ENCODE measurements at places on chromosomes 4 and X. TPM values are rescaled to one million over a fixed set of nuclear protein-coding genes. Genes with fewer than 3 reads are reported as not detected.

KCNE5 gene
- 10.3 TPM for total RNA-seq

DNA sequence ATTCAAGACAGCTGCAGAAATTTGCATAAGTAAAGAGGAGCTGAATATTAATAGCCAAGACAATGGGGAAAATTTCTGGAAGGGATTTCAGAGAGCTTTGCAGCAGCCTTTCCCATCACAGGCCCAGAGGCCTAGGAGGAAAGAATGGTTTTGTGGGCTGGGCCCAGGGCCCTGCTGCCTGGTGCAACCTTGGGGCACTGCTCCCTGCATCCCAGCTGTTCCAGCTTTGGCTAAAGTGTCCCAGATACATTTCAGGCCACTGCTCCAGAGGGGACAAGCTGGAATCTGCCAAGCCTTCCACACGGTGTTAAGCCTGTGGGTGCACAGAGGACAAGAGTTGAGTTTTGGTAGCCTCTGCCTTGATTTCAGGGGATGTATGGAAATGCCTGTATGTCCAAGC, 185.6 kb upstream of the SFRP2 start:
- DNase-seq: no peak

GRCh38 chr4:112094330-112094729, 50.9 kb upstream of the FAM241A start:
- no peak for DNase-seq

CYTL1 gene
- total RNA-seq: 2.9 TPM

- DNase-seq: no peak
These were observed 19.1 kb upstream of the CXCL3 start for GRCh38 chr4:74057588-74057987.

BOD1L1 gene
- 27.1 TPM for total RNA-seq

RADX gene
- 1.2 TPM for total RNA-seq

SUPT20HL1 gene
- total RNA-seq: not detected

GPR173 gene
- total RNA-seq: 0.61 TPM

CC2D2A gene
- 3.3 TPM for total RNA-seq

NAP1L3 gene
- 3.8 TPM for total RNA-seq

DNA sequence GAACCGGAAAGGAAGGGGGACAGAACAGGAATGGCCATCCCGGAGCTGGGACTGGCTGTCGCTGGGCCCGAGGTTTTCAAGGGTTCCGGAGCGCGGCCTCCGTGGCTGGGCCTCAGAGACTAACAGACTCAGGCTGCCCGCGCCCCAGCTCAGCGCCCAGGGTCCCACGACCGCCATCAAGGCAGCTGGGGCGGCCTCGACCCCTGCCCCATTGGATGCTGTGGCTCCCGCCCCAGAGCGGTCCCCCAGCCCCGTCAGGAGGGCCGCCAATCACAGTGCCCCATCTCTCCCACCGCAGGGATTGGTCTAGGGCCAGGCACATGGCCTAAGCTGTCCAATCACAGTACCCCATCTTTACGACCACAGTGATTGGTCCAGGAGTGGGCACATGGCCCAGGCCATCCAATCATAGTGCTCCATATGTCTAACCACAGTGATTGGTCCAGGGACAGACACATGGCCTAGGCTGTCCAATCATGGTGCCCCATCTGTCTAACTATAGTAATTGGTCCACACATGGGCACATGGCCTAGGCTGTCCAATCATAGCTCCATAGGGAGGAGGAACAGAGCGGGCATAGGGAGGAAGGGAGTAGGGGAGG, 105.3 kb upstream of the NKX1-1 start:
- no peak for DNase-seq

EDA2R gene
- total RNA-seq: 2.2 TPM

DNA sequence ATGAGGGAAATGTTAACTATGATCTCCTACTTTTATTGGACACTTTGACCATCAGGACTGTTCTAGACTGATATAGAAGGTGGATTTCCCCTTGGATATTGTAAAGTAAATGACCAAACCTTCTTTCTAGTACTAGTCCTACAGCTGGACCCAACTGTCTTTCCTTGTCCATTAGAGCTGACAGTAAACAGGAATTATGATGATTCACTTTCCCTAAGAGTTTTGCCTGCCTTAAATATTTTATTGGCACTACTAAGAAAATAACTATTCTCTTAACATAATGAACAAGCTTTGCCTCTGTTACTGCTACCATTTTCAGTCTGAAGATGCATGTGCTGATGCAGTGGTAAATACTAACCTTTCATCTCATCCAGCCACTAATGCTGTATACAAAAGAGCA, 915.4 kb downstream of the CENPC start:
- no peak for DNase-seq

- no peak for DNase-seq
These were observed 26.7 kb downstream of the DTHD1 start for GRCh38 chr4:36308150-36308549.

DNA sequence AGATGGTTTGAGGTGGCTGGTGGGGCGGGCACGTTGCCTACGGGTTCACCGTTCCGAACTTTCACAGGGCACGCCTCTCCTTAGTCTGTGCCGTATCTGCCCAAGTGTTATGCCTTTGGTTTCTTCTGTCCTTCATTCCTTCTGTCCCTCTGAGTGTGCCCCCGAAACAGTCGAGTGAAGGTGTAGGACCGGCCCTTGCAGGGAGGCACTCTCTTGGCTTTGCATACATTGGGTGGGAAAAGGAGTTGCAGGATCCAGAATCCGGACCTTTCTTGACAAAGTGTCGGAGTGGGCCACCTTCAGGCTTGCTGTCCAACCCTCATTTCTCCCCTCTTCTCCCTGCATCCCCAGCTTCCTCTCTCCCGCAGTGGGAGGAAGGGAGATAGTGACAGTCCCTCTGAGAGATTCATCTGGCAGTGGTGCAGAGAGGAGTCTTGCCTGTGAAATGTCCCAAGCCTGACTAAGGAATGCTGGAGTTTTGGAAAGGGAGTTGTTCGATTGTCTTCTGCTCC, 569 bp downstream of the ARFIP1 start:
- no peak for DNase-seq

DNA sequence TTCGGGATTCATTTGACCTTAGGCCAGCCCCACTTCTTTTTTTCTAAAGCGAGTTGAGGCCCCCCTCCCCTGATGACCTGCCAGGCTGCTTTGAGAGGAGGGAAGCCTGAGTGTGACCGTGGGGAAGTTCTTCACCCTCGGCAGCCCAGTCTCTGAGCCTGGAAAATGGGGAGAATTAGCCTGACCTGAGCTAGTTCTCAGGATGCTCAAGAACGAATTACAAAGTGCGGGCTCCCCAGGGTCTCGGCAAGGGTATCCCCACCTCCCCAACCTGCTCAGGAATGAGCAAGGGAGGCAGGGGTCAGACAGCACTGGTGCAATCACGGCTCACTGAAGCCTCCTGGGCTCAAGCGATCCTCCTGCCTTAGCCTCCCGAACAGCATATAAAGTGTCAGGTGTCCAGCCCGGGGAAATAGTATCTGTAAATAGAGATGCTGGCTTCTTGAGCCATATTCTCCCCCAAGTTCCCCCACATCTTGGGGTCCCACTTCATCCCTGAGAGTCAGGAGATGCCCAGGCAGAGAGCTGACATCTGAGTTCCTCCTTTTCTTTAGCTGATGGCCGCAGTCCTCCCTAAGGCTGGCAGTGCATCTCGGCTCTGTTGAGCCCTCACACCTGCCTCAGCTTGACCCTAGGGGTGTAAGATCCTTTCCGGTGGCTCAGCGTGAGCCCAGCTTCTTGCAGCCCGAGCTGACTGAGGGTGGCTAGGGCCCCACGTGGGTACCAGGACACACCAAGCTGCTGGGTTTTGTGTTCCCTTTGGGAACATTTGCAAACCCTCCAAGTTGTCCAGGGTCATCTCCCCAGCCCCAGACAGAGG, 1.6 kb downstream of the DUSP9 start:
- DNase-seq: no peak

Data from thymus (tissue), 14 donors.